ENCODE measurements at places on chromosomes 3 and 15.

DNA sequence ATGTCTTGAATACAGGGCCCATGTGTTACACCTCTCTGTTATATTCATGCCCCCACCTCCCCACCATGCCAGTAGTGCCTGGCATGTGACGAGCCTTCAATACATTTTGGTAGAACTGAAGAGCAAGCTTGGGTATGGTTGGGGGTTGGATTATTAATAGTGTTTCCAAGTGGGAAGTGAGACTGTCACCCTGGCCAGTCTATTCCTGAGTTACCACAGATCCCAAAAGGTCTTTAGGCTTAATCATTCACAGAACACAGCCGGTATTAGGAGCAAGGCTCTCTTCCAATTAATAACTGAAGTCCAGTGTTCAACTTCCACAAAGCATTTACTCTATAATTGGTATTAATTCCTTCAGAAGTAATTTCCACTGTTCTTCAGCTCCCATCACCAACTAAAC is 231.9 kb upstream of the LRTM1 start:
- DNase-seq: no peak

DNA sequence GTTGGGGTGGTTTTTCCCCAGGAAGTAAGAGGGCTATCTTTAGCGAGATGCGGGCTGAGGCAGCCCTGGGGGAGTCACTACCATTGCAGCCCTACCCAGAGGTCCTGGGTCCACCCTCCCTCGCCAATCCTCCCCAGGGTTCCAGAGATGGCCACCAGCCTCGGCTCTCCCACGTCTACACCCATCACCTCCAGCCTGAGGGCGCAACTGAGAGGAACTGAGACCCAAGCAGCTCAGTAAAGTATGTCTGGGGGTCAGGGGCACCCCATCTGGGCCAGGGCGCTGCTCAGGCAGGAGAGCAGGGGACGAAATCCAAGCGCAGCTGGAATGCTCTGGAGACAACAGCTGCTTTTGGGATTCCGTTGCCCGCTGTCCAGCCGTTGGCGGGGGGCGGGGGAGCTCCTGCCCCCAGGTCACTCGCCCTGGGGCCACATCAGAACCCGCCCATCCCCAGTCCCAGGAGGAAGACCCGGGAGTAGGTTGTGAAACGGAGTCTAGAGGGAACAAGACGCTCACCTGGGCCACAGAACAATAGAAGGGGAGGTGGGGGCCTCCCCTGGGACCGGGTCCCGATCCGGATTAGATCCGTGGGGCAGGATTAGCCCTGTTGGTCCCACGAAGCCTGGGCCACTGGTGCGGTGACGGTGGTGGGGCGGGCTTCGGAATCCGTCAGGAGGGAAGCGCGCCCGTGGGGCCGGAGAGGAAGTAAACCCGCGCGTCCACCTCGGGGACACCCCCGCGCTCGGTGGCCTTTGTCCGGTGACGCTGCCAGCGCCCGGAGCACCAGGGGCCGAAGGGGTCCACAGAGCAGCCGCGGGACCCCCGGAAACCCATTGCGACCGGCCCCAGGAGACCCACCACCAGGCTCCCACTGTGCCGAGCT is 1.4 kb upstream of the NDUFAF3 start:
- no peak for DNase-seq

DNA sequence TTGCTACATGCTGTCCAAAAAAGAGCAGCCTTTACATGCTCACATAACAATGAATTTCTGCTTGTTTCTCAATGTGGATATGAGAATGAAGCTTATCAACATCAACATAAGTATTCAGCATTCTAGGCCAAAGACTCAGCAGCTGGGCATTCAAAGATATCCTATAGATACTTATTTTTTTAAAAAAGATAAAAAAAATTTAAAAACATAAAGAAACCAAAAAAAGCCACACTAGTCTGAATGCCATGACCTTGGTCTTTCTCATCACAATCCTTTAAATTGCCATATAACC is 182.0 kb downstream of the TNIK start:
- no peak for DNase-seq

DNA sequence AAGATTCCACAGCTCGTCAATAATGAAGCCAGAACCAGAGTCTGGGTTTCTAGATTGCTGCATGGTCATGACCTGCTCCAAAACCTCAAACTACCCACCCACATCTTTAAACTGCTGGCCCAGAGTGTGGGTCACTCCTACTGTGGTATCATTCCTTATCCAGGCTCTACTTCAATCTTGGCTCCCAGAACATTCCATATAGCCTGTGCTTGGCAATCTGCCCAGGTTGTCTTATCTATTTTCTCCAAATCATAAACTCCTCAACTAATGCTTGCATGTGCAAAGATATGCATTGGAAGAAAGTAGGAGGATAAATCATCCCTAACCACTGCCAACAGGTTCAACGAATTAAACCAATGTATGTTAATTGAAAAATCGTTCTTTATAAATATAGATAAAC is 169.7 kb downstream of the ANXA2 start:
- no peak for DNase-seq

DNA sequence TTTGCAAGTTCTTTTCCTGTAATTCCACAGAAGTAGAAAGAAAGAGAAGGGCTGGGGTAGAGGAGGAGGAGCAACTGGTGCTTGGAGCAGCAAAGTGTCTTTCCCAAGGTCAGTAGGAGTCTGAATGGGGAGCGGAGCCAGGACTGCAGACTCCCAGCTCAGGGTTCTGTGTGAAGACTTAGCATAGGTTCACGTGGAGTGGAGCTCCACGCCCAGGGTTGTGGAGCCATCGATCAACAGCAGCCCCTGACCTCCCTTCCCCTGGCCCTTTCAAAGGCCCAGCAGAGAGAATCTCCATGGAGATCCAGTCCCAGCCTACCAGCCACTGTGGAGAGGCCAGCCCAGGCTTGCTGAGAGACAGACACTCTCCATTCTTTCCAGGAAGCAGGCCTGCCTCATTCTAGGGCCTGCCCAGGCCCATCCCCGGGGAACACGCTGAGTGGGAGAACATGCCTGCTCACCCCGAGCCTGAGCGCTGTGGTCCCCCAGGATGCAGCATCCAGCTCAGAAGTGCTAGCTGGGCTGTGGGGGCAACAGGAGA is 62.1 kb downstream of the CORO2B start:
- no peak for DNase-seq

DNA sequence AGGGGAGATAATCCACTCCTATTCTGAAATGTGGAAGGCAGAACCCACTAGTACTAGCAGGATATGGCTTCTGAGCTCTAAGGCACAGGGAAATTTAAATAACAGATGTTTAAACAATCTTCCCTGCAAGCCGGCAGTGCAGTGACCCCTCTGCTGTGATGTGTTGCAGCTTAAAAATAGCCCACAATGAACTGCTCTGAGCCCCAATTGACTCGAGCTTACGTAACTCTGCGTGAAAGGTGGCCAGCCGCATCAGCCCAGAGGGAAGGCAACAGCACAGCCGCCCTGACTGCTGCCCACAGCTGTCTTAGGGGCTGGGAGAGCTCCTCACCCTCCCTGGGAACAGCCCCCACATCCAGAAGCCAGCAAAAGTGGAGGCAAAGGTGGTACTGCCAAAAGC is 12.5 kb upstream of the CAMKV start:
- DNase-seq: no peak

DNA sequence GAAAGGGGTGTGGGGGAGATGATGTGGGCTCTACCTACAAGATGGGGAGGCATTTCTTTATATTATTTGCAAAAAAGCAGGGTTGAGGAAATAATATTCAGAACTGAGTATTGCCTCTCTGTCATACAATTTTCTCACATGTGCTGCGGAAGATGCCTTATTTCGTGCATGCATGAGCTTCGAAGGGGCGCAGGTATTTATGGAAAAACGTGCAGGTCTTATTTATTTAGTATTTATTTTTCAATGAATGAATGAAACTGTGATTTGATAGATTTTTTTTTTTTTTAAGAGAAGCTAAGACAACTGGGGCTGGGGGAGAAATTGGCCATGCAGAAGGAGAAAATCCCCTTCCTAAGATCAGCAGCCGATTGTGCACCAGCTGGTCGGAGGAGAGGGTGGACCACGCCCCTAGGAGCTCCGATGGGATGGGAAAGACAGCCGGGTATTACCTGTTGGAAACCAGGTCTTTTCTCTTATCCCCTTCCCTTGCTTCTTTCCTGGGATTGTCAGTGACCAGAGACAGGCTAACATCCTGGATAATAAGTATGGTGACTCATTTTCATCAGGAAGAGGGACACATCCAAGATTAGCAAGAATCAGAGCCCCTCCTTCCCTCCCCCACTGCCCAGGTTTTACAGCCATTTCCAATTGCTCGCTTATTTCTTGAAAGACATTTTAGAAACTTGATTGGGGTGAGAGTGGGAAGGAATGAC is 875 bp downstream of the GAP43 start:
- DNase-seq: no peak

DNA sequence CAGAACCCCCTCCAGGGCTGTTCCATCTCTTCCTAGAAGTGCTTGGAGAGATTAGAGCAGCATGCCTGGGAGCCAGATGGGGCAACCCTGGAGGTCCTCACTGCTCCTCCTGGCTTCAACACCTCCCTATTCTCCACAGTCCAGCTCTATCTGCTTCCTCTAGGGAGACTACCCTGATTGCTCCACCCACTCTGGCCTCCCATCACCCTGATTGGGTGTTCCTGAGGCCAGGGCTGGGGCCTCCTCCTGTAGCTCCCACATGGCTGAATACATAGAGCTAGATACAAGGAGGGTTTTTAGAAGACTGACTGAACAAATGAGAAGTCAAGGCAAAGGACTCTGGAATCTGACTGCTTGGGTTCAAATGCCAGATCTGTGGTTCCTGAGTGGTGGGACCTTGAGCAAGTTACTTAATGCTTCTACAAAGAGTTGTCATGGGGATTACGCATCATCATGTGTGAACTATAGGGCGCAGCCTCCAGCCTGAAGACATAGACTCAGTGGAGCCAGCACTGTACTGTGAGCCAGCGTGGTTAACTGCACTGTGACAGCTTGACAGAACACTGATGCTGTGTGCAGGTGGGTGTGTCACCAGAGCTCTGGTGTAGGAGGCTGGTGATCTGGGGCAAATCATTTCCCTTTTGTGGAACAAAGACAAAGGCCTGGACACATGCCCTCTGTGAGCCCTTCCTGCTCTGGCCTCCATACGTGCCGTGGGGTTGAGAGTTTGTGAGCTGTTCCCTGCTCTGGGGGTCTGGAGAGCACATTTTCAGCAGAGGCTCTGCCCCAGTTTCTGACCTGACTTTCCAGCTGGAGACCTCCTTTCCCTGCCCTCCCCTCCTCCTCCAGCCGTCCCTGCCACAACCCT is 74.8 kb downstream of the SCN5A start:
- no peak for DNase-seq

DNA sequence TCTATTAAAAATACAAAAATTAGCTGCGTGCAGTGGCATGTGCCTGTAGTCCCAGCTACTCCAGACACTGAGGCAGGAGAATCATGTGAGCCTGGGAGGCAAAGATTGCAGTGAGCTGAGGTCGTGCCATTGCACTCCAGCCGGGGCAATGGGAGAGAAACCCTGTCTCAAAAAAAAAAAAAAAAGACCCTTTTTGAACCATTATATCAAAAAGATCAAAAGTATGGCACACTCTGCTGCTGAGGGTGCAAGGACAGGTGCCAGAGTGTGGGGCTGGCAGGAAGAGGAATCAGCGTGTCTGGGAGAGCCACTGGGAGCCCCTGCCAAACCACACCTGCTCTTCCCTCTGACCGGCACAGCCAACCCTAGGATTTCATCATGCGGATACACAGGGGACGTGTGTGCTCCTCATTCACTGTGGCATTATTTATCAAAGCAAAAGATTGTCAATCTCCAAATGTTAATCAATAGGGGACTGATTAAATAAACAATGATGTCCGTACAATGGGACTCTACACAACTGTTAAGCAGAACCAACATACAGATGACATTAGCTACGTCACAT is 147.3 kb upstream of the TLE3 start:
- no peak for DNase-seq

DNA sequence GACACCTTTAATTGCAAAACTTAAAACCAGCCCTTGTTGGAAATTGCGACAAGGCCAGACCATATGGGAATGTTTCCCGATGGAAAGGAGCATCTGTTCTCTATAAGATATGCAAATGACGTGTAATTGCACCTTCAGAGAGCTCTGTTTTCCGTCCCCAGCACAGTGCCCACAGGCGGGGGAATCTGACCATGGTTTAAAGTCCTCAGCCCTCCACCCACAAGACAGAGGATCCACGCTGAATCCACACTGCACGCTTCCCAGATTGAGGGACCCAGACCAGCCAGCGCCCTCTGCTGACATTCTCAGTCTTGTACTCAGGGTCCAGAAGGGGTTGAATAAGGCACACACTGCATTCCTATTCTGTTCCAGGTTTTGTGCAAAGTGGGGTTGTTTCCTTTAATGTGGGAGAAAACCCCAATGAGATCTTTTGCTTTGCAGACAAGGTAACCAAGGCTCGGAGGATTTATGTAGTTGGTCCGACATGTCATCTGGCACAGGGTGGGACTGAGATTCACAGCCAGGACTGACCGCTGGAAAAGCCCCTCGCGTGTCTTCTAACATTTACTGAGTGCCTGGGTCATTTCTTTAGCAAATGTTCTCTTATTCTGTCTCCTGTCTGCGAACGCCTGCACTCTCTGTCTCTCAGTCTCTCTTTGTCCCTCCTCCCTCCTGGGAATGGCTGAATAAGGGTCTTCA is 36.8 kb upstream of the KLHL25 start:
- DNase-seq: no peak

DNA sequence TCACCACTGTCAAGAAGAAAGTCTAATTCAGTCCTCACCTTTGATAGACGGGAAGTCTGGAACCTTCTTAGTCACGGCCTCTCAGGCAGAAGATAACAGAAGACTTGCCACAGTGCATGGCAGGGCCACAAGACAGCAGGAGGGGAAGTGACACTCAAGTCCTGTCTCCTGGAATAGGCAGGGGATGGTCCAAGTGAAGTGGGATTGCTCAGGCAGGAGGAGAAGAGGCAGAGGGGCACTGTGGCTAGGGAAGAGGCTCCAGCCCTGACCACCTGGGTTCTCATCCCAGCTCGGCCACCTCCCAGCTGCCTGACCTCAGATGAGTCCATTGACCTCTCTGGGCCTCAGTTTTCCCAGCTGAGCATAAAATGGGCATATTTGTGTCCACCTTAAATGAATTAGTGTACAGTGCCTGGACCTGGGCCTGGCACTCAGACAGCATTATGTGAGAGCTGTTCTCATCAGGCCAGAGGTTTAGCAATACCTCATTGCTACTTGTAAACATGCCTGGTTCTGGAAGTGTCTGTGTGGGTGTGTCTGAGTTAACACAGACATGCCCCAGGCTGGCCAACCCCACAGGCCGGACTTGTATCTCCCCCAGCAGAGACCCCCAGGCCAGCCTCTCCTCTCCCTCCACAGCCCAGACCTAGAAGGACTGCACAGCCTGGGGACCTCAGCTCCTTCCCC is 11.5 kb upstream of the PCSK6 start:
- DNase-seq: no peak

GRCh38 chr15:63663906-63664305 is 66.7 kb downstream of the FBXL22 start:
- no peak for DNase-seq

DNA sequence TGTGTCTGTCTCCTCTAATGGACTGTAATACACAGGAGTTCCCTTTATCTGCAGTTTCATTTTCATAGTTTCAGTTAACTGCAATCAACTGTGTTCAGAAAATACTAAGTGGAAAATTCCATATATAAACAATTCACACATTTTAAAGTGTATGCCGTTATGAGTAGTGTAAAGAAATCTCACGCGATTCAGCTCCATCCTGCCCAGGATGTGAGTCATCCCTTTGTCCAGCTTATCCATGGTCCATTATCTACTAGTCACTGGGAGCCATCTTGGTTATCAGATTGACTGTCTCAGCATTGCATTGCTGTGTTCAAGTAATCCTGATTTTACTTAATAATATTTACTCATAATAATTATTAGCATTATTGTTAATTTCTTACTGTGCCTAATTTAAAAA is 14.5 kb downstream of the ZPLD1 start:
- no peak for DNase-seq
